Activated CD4-positive, alpha-beta T cell treated with anti-CD3 and anti-CD28 coated beads for 36 hours (primary cell): ENCODE measurements at places on chromosomes 12 and 14. TPM values are rescaled to one million over a fixed set of nuclear protein-coding genes. Genes with fewer than 3 reads are reported as not detected.

DNA sequence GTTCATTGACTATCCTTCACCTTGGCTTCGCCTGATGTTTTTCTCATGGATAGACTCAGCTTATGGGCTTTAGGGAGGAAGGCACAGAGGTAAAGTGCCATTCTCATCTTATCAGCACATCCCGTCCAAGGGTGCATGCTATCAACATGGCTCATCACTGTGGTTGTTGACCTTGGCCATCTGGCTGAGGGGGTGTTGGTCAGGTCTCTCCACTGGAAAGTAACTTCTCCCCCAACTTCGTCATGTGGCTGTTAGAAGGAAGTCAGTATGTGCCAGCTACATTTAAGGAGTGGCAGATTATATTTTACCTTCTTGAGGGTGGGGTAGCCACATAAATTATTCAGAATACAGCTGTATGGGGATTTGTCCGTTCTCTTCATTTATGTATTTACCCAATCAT, 68.9 kb downstream of the EML1 start:
- DNase-seq = no peak
- H3K27ac ChIP-seq = no peak overlapping the region
- H3K36me3 ChIP-seq = no peaks in the 10 kb centered on the region
- peaks cover 12% of the 10 kb centered on the region for H3K4me1 ChIP-seq

DNA sequence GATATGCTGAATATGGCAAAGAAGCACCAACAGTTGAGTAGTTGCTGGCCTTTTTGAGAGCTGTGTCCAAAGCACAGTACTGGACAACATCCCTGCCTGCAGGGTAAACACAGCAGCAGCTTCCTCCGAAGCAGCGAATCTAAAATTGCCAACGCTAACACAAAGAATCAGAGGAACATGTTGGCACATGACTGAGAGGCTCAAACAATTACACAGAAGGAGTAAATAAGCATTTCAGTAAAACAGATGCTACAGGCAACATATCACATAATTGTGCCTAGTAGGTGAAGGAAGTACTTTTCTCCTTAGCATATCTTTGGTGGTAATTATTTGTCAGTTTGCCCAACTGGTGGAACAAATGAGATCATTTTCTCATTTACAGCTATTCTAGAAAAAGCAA, 52.1 kb downstream of the KICS2 start:
- no peaks in the 10 kb centered on the region for H3K4me1 ChIP-seq
- no peaks in the 10 kb centered on the region for H3K36me3 ChIP-seq
- no peaks in the 10 kb centered on the region for H3K27me3 ChIP-seq
- H3K27ac ChIP-seq = no peak overlapping the region

GRCh38 chr12:1918081-1918883, at the start of gene CACNA2D4:
Gene CACNA2D4 (minus strand): TSS chr12:1918652. CDS start chr12:1918473, 179 bp downstream.
- H3K36me3 ChIP-seq = no peaks in the 10 kb centered on the region
- no peak within 1 kb of the TSS for H3K27ac ChIP-seq
- no peak within 1 kb of the TSS for H3K4me3 ChIP-seq
- no peak for DNase-seq
- H3K4me1 ChIP-seq = peaks cover 16% of the 10 kb centered on the region

The TSPAN9 gene
- total RNA-seq = 0.82 TPM

The RND1 gene
- total RNA-seq = 3.3 TPM

- H3K27me3 ChIP-seq = no peaks in the 10 kb centered on the region
- H3K4me3 ChIP-seq = no peak overlapping the region
- no peak for DNase-seq
Observed at GRCh38 chr14:51697848-51698247, 46.1 kb downstream of the FRMD6 start.

The ABHD4 gene
- total RNA-seq = 10.5 TPM

DNA sequence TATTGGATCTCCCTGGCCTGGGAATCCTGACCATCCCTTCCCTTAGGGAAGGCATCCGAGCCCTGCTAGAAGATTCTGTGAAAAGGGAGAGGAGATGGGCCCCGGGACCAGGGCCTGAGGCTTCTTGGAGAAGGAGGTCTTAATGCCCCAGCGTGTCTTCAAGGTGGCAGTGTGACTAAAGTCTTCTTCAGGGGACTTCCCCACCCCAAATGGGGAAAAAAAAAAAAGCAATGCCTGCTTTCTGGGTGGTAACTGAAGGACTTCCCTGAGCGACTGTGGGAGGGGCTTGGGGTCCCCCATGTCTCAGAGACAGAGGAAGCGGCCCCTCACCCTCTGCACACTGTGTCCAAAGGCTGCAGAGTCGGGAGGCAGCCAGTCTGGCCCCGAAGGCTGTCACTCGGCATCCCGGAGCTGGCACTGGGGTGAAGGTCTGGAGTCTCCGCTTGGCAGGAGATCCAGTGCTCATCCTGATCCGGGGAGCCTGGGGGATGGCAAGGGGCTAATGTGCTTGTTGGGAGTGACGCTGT, 7.8 kb upstream of the PGF start:
- DNase-seq = no peak
- no peaks in the 10 kb centered on the region for H3K36me3 ChIP-seq
- H3K27me3 ChIP-seq = peaks cover 2% of the 10 kb centered on the region

- peaks cover 8% of the 10 kb centered on the region for H3K27me3 ChIP-seq
- H3K27ac ChIP-seq = no peak overlapping the region
- no peaks in the 10 kb centered on the region for H3K36me3 ChIP-seq
- no peak overlapping the region for H3K4me3 ChIP-seq
- DNase-seq = no peak
- H3K4me1 ChIP-seq = peaks cover 9% of the 10 kb centered on the region
Observed at GRCh38 chr12:27436029-27436428, 10.5 kb upstream of the SMCO2 start.

The SLC2A13 gene
- total RNA-seq = 2.3 TPM

- H3K36me3 ChIP-seq = peaks cover 44% of the 10 kb centered on the region
- H3K27me3 ChIP-seq = no peaks in the 10 kb centered on the region
- no peak overlapping the region for H3K27ac ChIP-seq
- H3K4me3 ChIP-seq = no peak overlapping the region
Observed at GRCh38 chr12:28292699-28293098, 102.4 kb downstream of the CCDC91 start.

DNA sequence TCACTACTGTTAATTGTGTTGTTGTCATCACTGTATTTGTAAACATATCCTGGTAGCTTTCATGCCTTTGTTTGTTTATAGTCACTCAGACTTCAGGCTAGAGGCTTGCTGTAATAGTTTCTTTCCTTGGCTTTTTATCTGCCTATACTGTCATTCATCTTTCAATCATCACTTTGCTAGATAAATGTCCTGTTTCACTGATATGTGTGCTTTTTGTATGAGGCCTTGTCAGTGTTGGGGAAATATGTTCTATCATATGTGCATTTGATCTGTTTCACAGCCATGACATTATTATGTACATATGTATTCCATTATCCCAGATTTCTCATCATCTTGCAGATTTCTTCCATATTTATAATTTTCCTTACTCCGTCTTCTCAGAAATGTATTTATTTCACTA, 558.9 kb upstream of the LRFN5 start:
- DNase-seq = no peak
- H3K27me3 ChIP-seq = no peaks in the 10 kb centered on the region
- no peaks in the 10 kb centered on the region for H3K36me3 ChIP-seq
- H3K4me1 ChIP-seq = no peaks in the 10 kb centered on the region
- H3K4me3 ChIP-seq = no peak overlapping the region

The KIF5A gene
- 1.4 TPM for total RNA-seq

The ADAM21 gene
- total RNA-seq = 0.09 TPM

DNA sequence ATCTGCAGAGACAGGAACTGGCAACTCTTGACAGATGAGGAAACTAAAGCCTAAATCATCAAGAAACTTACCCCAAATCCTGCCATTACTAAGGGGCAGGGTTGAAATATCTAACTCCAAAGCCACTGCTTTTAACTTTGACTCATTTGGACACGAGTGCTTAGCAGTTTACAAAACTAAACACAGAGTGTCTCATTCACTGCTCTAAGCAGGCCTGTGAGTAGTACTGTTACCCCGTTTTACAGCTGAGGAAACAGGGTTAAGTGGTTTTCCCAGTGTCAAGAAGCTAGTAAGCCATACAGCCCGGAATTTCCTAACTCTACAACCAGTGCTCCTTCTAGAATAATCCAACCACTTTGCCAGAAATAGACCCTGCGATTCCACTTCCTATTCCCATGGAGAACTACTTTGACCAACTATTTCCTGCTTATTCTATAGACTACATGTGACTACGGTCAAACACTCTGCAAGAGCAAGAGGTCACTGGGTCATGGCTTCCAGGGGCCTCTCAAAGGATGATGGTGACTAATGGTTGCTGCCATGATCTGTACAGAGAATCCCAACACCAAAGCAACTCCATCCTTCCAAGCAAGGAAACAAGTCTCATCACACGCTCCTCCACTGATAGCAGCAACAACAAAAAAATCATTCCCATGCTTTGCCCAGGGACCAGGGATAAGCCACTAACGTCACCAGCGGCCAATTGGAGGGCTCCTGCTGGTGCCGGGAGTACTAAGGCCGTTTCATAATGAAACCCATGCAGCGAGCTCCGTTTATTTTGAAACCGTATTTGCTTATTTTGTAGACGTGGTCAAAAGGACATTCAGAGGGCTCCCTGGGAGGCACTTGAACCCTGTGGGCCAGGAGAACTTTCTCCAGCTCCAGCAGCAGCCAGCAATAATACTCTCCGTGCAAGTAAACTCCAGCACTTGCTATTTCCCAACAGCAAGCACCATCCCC, 56.3 kb downstream of the NUAK1 start:
- no peaks in the 10 kb centered on the region for H3K4me1 ChIP-seq
- H3K4me3 ChIP-seq = no peak overlapping the region
- no peak overlapping the region for H3K27ac ChIP-seq
- peaks cover 31% of the 10 kb centered on the region for H3K27me3 ChIP-seq
- no peaks in the 10 kb centered on the region for H3K36me3 ChIP-seq

The OR10G2 gene
- not detected for total RNA-seq

GRCh38 chr12:64510667-64511066, 58.7 kb downstream of the TBK1 start:
- no peaks in the 10 kb centered on the region for H3K36me3 ChIP-seq
- no peak overlapping the region for H3K27ac ChIP-seq
- H3K4me3 ChIP-seq = no peak overlapping the region
- no peaks in the 10 kb centered on the region for H3K27me3 ChIP-seq

DNA sequence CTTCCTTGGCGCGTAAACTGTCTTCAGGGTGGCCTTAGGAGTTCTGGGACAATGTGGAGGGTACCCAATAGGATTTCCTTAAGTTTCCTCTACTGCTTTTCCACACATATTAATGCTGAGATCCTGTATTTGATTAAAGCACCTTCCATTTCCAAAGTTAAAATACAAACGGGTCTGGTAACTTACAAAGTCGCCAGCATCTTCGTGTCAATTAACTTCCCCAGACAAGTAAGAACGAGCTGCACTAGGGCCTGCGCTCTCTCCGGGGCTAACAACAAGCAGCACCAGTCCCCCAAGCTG, 130.9 kb downstream of the NDUFA12 start:
- H3K27ac ChIP-seq = no peak overlapping the region
- no peaks in the 10 kb centered on the region for H3K36me3 ChIP-seq
- H3K4me1 ChIP-seq = peaks cover 19% of the 10 kb centered on the region
- H3K4me3 ChIP-seq = peak overlapping the region; percentile 25
- peaks cover 56% of the 10 kb centered on the region for H3K27me3 ChIP-seq

The CLEC6A gene
- not detected for total RNA-seq

DNA sequence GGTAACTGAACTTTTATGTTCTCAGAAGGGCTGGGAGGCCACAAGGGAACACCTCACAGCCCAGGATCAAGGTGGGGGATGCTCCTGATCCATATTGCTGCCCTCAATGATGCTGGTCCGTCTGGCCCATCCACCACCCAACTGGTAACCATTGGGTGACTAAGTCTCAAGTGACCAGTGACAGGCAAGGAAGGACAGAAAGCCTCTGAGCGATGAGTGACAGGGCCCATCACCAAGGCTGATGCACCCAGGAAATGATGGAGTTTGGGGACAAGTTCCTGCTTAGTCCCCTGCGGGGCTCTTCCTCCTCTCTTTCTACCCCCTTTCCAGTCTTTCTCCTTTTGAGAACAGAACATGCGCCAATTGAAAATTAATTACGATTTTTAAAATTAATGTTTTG, 2.6 kb upstream of the MMP19 start:
- no peak overlapping the region for H3K27ac ChIP-seq
- H3K36me3 ChIP-seq = no peaks in the 10 kb centered on the region
- peaks cover 14% of the 10 kb centered on the region for H3K4me1 ChIP-seq
- H3K4me3 ChIP-seq = no peak overlapping the region
- no peak for DNase-seq

DNA sequence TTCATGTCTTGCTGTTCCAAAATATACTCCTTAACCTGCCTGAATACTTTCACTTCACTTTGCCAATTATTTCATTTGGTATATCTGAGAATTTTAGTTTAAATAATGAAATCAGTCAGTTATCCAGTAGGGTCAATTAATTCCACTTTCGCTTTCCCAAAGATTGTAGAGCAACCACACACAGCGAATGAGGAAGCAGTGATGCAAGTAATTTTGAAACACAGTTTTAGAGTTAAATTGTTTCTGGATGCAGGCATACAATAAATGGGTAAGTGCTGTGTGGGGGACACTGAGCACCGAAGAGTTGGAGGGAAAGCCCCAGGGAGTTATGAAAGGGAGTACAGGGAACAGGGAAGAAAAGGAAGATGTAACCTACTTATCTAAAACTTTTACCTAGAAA, 62.8 kb downstream of the TSHR start:
- DNase-seq = no peak
- peaks cover 7% of the 10 kb centered on the region for H3K27me3 ChIP-seq
- no peaks in the 10 kb centered on the region for H3K4me1 ChIP-seq
- H3K27ac ChIP-seq = no peak overlapping the region

DNA sequence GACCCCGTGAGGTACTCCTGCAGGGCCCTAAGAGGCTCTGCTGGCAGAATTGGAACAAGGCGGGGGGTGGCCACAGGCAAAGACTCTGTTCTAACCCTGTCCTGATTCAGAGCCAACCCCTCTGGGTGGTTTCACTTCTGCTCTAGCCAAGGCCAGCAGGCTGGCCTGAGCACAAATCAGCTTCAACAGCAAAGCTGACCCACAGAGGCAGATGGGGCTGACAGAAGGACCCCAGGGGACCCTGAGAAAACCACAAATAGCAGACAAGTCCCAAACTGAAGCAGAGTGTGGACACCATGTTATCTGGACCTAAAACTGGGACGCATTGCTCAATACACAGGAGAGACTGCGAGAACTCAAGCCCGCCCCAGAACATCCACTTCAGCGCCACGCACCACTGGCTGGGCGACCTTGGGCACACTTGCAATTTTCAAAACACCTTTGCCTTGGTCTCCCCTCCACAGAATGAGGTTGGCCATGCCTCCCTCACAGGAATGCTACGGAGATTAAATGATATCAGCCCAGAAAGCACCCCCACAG, 76.4 kb upstream of the DICER1 start:
- H3K4me1 ChIP-seq = no peaks in the 10 kb centered on the region
- H3K36me3 ChIP-seq = no peaks in the 10 kb centered on the region
- no peak for DNase-seq
- peaks cover 3% of the 10 kb centered on the region for H3K27me3 ChIP-seq
- no peak overlapping the region for H3K27ac ChIP-seq
- H3K4me3 ChIP-seq = no peak overlapping the region

The DDX24 gene
- total RNA-seq = 259 TPM

The TPH2 gene
- not detected for total RNA-seq

- H3K4me3 ChIP-seq = no peak overlapping the region
- DNase-seq = no peak
- no peaks in the 10 kb centered on the region for H3K4me1 ChIP-seq
- peaks cover 54% of the 10 kb centered on the region for H3K36me3 ChIP-seq
- no peaks in the 10 kb centered on the region for H3K27me3 ChIP-seq
Observed at GRCh38 chr12:104319918-104320626, 16.5 kb downstream of the EID3 start.
